Fibroblast of lung (primary cell): ENCODE measurements at places on chromosomes 5 and 9. TPM values are rescaled to one million over a fixed set of nuclear protein-coding genes. Genes with fewer than 3 reads are reported as not detected.

ARSK gene
- total RNA-seq = 10.0 and 19.3 TPM in 2 replicates

HCN1 gene
- total RNA-seq = not detected in 2 replicates

HTR1A gene
- not detected in 2 replicates for total RNA-seq

RANBP3L gene
- under 0.01 TPM in 1 of 2 replicates, not detected in the other for total RNA-seq

BHMT gene
- total RNA-seq = 0.17 TPM in 1 of 2 replicates, not detected in the other

SLC6A3 gene
- not detected in 2 replicates for total RNA-seq

GGTA1 gene
- under 0.01 TPM in 1 of 2 replicates, not detected in the other for total RNA-seq
